ENCODE measurements at places on chromosomes 1 and 21.

DNA sequence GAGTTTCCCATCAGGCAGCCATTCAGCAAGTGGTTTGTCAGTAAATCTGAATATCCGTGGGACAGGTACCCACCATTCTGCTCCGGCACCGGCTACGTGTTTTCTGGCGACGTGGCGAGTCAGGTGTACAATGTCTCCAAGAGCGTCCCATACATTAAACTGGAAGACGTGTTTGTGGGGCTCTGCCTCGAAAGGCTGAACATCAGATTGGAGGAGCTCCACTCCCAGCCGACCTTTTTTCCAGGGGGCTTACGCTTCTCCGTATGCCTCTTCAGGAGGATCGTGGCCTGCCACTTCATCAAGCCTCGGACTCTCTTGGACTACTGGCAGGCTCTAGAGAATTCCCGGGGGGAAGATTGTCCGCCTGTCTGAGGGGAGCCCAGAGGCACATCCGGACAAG is 48.4 kb downstream of the B3GALT5 start:
- DNase-seq: no peak

- DNase-seq: no peak
Observed at GRCh38 chr1:116478621-116479020, 92.2 kb downstream of the CD58 start.

- DNase-seq: no peak
Observed at GRCh38 chr1:167860231-167860923, 53.6 kb downstream of the ADCY10 start.

DNA sequence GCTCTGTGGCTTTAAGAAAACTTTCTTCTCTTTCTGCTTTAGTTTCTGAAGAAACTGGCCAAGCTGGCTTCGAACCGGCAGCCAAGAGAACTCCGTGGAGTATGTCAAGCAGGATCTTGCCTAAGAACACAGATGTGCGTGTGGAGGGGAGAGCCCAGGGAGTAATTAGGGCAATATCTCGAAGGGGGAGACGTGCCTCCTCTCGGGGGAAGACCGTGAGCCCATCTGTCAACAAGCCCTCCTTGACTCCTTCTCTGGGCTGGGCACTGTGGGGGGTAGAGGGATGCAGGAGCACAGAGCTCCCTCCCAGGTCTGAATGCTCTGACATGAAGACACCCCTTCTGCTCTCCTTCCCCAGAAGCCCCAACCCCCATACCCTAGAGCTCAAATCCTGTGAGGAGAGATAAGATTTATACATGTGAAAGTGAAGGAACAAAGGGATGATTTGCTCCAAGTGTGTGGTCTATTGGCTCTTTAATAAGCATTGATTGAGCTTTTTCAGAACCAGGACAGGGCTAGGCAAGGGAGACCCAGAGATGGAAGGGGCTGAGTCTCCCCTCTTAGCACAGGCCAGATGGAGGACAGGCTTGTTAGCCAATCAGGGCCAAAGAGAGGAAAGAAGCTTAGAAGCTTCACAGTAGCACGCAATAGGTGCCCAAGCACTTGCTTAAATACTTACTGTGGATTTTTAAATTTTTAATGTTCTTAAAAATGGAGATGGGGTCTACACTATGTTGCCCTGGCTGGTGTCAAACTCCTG is 37.5 kb downstream of the EDN2 start:
- DNase-seq: no peak

Data from M059J (cell line).